K562 (cell line): ENCODE measurements at places on chromosomes 3 and 15. TPM values are rescaled to one million over a fixed set of nuclear protein-coding genes. Genes with fewer than 3 reads are reported as not detected.

- no peaks in the 10 kb centered on the region for H3K36me3 ChIP-seq
- DNase-seq: no peak
- H3K27ac ChIP-seq: no peak overlapping the region
- no peaks in the 10 kb centered on the region for H3K27me3 ChIP-seq
- no peaks in the 10 kb centered on the region for H3K4me1 ChIP-seq
Observed at GRCh38 chr3:67431887-67432286, 222.5 kb downstream of the SUCLG2 start.

Gene MORC1
- total RNA-seq: 0.13 and 0.31 TPM in 2 replicates

Gene VGLL3
- total RNA-seq: 0.02 and 0.09 TPM in 2 replicates

DNA sequence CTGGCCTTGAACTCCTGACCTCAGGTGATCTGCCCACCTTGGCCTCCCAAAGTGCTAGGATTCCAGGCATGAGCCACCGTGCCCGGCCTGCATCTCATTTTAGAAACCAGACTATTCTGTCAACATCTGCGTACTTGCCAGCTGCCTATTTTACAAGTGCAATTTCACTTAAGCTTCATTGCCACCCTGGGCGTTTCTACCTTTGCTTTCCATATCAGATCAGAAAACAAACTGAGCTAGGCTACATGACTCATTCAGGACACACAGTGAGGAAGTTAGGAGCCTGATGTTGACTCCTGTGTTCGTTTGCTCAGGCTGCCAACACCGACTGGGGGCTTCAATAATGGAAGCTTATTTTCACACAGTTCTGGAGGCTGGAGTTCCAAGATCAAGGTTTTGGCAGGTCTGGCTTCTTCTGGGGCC lies 42.3 kb upstream of the KLHL25 start:
- peaks cover 5% of the 10 kb centered on the region; the same call in 1 of the 2 replicates for H3K4me1 ChIP-seq
- H3K4me3 ChIP-seq: no peak overlapping the region
- no peak for DNase-seq
- no peak overlapping the region for H3K27ac ChIP-seq
- H3K36me3 ChIP-seq: no peaks in the 10 kb centered on the region

- H3K27me3 ChIP-seq: no peaks in the 10 kb centered on the region
- no peak overlapping the region for H3K4me3 ChIP-seq
- H3K4me1 ChIP-seq: no peaks in the 10 kb centered on the region
- DNase-seq: no peak
- H3K27ac ChIP-seq: no peak overlapping the region
Observed at GRCh38 chr3:98812851-98813374, 49.8 kb downstream of the ST3GAL6 start.

- DNase-seq: no peak
- H3K27me3 ChIP-seq: no peaks in the 10 kb centered on the region
- H3K36me3 ChIP-seq: no peaks in the 10 kb centered on the region; the same call in 2 of the 3 replicates
- H3K4me3 ChIP-seq: no peak overlapping the region
- H3K4me1 ChIP-seq: peaks cover 40% of the 10 kb centered on the region
Observed at GRCh38 chr15:40334941-40335795, 5.6 kb downstream of the CCDC9B start.

DNA sequence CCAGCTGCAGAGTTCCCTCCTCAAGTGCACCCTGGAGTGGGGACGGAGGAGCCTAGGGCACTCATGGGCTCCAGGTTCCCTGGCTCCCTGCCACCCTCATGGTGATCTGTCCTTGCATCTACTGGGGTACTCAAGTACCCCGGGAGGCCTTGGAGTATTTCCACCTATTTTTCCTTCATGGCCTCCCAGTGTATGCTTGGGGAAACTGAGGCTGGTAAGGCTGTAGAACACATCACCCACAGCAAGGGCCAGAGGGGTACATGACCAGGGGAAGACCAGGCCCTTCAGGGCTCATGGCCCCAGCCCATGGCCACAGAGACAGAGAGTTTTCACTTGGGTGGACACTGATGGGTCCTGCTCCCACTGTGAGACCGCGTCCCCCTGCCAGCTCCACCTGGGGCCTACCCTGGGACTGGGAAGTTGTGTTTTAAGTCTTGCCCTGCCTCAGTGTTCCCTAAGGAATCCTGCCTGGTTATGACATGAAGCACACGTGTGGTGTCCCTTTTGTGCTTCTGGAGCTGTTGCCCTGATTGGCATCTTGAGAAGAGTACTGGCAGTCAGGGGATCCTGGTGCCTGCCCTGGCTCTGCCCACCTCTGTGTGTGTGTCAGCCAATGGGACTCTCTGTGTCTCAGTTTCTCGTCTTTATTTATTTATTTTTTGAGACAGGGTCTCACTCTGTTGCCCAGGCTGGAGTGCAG lies 132.8 kb downstream of the TJP1 start:
- no peak for DNase-seq
- H3K27me3 ChIP-seq: no peaks in the 10 kb centered on the region
- peaks cover 22% of the 10 kb centered on the region for H3K4me1 ChIP-seq
